CD8-positive, alpha-beta memory T cell (primary cell): ENCODE measurements at places on chromosomes 1 and 21. TPM values are rescaled to one million over a fixed set of nuclear protein-coding genes. Genes with fewer than 3 reads are reported as not detected.
A peak's percentile ranks its signal among the peaks of the same experiment; 100 is the strongest.

- no peak overlapping the region for H3K4me3 ChIP-seq
- H3K27ac ChIP-seq: no peak overlapping the region
- no peaks in the 10 kb centered on the region for H3K27me3 ChIP-seq
Measured at GRCh38 chr21:45528028-45528705, 14.1 kb downstream of the SLC19A1 start.

- H3K4me1 ChIP-seq: peaks cover 75% of the 10 kb centered on the region
- DNase-seq: no peak
- H3K27ac ChIP-seq: no peak overlapping the region
- no peaks in the 10 kb centered on the region for H3K36me3 ChIP-seq
- no peaks in the 10 kb centered on the region for H3K27me3 ChIP-seq
- H3K4me3 ChIP-seq: no peak overlapping the region
Measured at GRCh38 chr1:235302143-235302542, 25.8 kb downstream of the ARID4B start.

- H3K27ac ChIP-seq: no peak overlapping the region
- no peak overlapping the region for H3K4me3 ChIP-seq
- H3K4me1 ChIP-seq: no peaks in the 10 kb centered on the region
- H3K36me3 ChIP-seq: no peaks in the 10 kb centered on the region
Measured at GRCh38 chr1:78255383-78255782, 209.6 kb downstream of the GIPC2 start.

GRCh38 chr1:119632841-119633240 lies 15.2 kb downstream of the ZNF697 start:
- no peaks in the 10 kb centered on the region for H3K4me1 ChIP-seq
- H3K4me3 ChIP-seq: no peak overlapping the region
- H3K36me3 ChIP-seq: no peaks in the 10 kb centered on the region
- no peaks in the 10 kb centered on the region for H3K27me3 ChIP-seq
- no peak for DNase-seq

GRCh38 chr1:105260001-105260400 lies 1510.3 kb downstream of the AMY1C start:
- H3K4me3 ChIP-seq: no peak overlapping the region
- no peak for DNase-seq
- H3K27ac ChIP-seq: no peak overlapping the region
- no peaks in the 10 kb centered on the region for H3K4me1 ChIP-seq

- no peak overlapping the region for H3K27ac ChIP-seq
- no peaks in the 10 kb centered on the region for H3K27me3 ChIP-seq
- no peak for DNase-seq
- no peak overlapping the region for H3K4me3 ChIP-seq
- H3K36me3 ChIP-seq: no peaks in the 10 kb centered on the region
Measured at GRCh38 chr21:42698733-42699132, 45.3 kb downstream of the PDE9A start.

DNA sequence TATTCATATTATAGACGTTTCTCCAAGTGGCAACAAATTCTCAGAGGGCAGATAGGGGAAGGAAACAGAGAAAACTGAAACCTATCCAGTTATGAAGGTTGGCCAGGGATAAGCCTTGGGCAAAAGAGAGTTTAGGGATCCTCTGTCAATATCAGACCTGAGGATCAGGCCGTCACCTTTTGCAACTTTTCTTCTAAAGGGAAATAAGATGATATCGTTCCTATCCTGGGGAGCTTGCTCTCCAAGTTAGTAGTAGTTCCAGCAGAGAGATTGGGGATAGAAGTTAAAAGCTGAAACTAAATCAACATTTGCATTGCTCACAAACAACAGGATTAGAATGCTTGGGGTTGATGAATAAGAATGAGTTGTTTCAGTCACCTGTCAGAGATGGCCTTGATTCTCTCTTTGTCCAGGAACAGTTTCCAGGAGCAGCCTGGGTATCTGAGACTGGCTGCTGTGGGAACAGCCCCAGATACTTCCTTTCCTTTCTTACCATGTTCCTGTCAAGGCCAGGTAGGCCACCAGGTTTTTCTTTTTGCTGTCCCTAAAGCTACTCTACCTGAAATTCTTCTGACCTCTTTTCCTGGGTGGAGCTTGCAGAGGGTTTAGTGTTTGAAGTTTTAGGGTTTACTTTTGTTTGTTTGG lies 2.5 kb downstream of the RIIAD1 start:
- no peak overlapping the region for H3K4me3 ChIP-seq
- DNase-seq: no peak
- peaks cover 19% of the 10 kb centered on the region for H3K4me1 ChIP-seq

DNA sequence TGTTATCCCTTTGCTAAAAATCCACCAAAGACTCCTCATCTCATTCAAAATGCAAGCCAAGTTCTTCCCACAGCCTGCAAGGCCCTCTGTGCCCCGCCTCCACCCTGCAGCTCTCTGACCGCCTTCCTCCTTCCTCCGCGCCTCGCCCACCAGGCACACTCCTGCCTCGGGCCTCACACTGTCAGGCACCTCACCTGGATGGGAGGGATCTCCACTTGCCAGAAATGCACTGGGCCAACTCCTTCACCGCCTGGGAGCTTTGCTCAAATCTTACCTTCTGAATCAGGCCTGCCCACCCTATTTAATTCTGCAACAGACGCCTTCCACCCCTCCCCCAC lies 26.2 kb downstream of the PGBD5 start:
- no peak overlapping the region for H3K4me3 ChIP-seq
- H3K27me3 ChIP-seq: no peaks in the 10 kb centered on the region
- no peaks in the 10 kb centered on the region for H3K4me1 ChIP-seq
- no peak overlapping the region for H3K27ac ChIP-seq

- H3K4me1 ChIP-seq: no peaks in the 10 kb centered on the region
- no peak overlapping the region for H3K27ac ChIP-seq
- no peak overlapping the region for H3K4me3 ChIP-seq
- H3K27me3 ChIP-seq: no peaks in the 10 kb centered on the region
Measured at GRCh38 chr1:65458730-65459396, 38.4 kb downstream of the LEPR start.

DNA sequence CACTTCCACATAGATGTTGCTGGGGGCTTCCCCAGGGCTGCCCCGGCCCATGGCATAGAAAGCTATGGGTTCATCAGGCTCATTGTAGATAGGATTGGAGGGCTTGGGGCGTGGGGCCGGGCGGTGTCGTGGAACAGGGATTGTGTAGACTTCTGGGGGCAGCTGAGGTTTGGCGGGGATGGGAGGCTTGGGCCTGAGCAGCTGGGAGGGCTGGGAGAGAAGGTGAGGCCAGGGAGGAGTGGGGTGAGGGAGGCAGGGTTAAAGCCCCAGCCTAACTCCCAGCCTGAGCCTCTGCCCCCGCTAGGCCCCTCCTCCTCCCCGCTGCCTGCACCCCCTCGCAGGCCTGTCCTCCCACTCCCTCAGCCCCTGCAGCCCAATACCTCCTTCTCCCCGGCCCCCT lies 7.4 kb downstream of the SH2D2A start:
- DNase-seq: no peak
- H3K4me1 ChIP-seq: peaks cover 39% of the 10 kb centered on the region
- no peak overlapping the region for H3K27ac ChIP-seq

DNA sequence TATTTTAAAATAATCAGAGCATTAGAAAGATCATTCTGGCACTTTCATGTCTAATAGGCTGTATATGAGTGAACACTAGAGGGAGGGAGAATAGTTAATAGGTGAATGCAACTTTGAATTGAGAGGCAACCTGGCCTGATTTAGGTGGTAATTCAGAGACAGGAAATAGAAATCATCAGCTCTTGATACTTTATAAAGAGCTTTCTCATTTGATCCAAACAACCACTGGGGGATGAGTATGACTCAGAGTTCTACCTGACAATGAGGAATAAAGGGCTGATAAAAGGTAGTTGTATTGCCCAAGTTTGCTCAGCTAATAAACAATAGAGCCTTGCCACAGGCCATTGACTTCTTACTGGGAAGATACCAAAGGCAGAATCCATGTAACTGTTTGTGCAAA lies 5.2 kb upstream of the FAM89A start:
- no peak overlapping the region for H3K4me3 ChIP-seq
- peaks cover 7% of the 10 kb centered on the region for H3K4me1 ChIP-seq
- no peak overlapping the region for H3K27ac ChIP-seq
- H3K27me3 ChIP-seq: no peaks in the 10 kb centered on the region

GRCh38 chr1:84573481-84573966 lies 716 bp downstream of the CTBS start:
- no peak for DNase-seq
- peaks cover 3% of the 10 kb centered on the region for H3K36me3 ChIP-seq
- H3K4me1 ChIP-seq: peaks cover 26% of the 10 kb centered on the region

- no peak for DNase-seq
- no peaks in the 10 kb centered on the region for H3K36me3 ChIP-seq
- no peak overlapping the region for H3K27ac ChIP-seq
- H3K27me3 ChIP-seq: no peaks in the 10 kb centered on the region
- no peak overlapping the region for H3K4me3 ChIP-seq
Measured at GRCh38 chr1:62720946-62721554, 32.9 kb upstream of the DOCK7 start.

GRCh38 chr1:121408354-121408753 lies 223.6 kb downstream of the SRGAP2C start:
- DNase-seq: no peak
- H3K36me3 ChIP-seq: no peaks in the 10 kb centered on the region
- no peak overlapping the region for H3K4me3 ChIP-seq
- H3K27me3 ChIP-seq: no peaks in the 10 kb centered on the region

DNA sequence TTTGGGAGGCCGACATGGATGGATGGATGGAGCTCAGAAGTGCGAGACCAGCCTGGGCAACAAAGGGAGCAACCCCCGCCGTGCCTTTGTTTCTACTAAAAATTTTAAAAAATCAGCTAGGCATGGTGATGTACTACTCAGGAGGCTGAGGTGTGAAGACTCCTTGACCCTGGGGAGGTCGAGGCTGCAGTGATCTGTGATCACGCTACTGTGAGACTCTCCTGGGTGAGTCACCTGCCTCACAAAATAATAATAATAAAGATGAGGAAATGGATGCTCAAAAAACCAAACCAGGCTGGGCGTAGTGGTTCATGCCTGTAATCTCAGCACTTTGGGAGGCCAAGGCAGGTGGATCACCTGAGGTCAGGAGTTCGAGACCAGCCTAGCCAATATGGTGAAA lies 19.2 kb downstream of the DSTYK start:
- DNase-seq: no peak
- H3K36me3 ChIP-seq: peaks cover 8% of the 10 kb centered on the region
- H3K27me3 ChIP-seq: no peaks in the 10 kb centered on the region
- no peak overlapping the region for H3K27ac ChIP-seq

DNA sequence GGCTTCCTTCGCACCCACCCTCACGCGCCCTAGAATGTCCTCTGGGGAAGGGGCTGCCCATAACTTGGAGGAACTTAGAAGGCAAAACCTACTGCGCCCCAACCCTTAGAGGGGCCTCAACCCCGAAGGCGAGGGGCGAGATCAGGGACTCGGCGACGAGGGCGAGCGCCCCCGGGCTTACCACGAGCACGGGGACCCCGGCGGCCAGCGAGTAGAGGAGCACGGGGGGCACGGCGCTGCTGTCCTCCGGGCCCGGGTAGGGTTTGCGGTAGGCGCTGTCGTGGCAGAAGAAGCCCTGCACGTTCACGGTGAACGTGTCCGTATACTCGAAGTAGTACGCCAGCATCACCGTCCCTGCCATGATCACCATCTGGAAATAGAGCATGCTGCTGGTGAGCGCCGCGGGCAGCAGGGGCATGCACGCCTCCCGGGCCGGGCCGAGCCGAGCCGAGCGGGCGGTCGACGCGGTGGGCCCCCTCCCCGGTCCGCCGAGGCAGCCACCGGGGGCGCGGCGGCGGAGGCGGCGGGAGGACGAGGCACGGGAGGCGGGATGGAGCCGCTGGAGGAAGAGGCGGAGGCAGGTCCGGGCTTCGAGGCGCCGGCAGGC lies 304 bp downstream of the PLPPR5 start:
- peaks cover 9% of the 10 kb centered on the region for H3K27me3 ChIP-seq
- no peak overlapping the region for H3K4me3 ChIP-seq
- no peaks in the 10 kb centered on the region for H3K36me3 ChIP-seq
- no peaks in the 10 kb centered on the region for H3K4me1 ChIP-seq

GRCh38 chr1:10734375-10734774 lies 62.1 kb downstream of the CASZ1 start:
- no peak overlapping the region for H3K4me3 ChIP-seq
- H3K27me3 ChIP-seq: no peaks in the 10 kb centered on the region
- H3K36me3 ChIP-seq: no peaks in the 10 kb centered on the region
- DNase-seq: no peak
- H3K4me1 ChIP-seq: no peaks in the 10 kb centered on the region
- no peak overlapping the region for H3K27ac ChIP-seq

- no peak overlapping the region for H3K4me3 ChIP-seq
- H3K36me3 ChIP-seq: no peaks in the 10 kb centered on the region
- H3K27ac ChIP-seq: no peak overlapping the region
- no peaks in the 10 kb centered on the region for H3K4me1 ChIP-seq
- H3K27me3 ChIP-seq: no peaks in the 10 kb centered on the region
- DNase-seq: no peak
Measured at GRCh38 chr1:17970757-17971156, 136.8 kb upstream of the IGSF21 start.

DNA sequence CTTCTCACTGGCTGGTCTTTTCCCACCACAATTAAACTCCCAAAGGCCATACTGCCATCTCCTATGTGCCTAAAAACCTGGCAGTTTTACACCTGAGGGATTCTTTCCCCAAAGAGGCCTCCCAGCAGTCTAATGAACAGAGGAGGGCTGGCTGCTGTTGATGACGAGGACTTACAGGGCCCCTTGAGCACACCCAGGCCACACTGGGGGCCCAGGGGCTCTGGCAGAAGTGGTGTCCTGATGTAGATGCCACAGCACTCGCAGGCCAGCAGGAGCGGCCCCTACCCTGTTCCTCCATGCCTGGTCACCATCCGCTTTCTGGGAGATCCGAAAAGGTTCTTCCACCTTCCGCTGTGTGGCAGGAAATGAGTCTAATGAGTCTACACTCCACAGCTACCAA lies 24.2 kb downstream of the POFUT2 start:
- no peak overlapping the region for H3K27ac ChIP-seq
- H3K27me3 ChIP-seq: no peaks in the 10 kb centered on the region
- peaks cover 18% of the 10 kb centered on the region for H3K36me3 ChIP-seq
- peaks cover 22% of the 10 kb centered on the region for H3K4me1 ChIP-seq
- no peak overlapping the region for H3K4me3 ChIP-seq

DNA sequence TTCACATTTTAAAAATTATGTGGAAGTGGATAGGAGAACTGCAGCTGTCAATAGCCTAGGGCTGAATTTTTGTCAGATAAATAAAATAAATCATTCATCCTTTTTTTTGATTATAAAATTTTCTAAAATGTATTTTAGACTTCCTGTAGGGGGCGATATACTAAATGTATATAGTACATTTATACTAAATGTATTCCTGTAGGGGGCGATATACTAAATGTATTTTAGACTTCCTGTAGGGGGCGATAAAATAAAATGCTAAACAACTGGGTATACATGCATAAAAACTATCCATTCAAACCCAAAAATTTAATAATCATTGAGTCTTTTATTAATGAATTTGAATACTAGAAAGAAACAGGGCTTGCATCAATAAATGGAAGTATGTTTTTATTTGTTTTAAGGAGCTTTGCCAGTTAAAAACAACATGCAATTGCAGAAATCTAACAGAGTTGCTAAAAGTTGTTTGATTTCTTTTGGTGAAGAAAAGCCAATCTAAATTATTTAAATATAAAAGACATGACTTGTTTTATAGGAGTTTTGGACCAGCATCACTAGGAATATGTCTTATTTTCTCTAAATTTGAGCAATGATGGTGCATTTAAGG lies 31.4 kb downstream of the CLCA1 start:
- no peak overlapping the region for H3K27ac ChIP-seq
- peak; percentile 66 for DNase-seq
- H3K27me3 ChIP-seq: no peaks in the 10 kb centered on the region
- H3K4me1 ChIP-seq: no peaks in the 10 kb centered on the region
- H3K36me3 ChIP-seq: no peaks in the 10 kb centered on the region

DNALI1 gene
- not detected for total RNA-seq

SELP gene
- 0.75 TPM for total RNA-seq

PLPP3 gene
- total RNA-seq: 0.24 TPM

SLC30A2 gene
- total RNA-seq: not detected

HTR1D gene
- total RNA-seq: not detected

LCE1A gene
- total RNA-seq: not detected

LDLRAD1 gene
- not detected for total RNA-seq

KRTAP24-1 gene
- total RNA-seq: not detected
